ENCODE measurements at places on chromosomes 6 and 20.

DNA sequence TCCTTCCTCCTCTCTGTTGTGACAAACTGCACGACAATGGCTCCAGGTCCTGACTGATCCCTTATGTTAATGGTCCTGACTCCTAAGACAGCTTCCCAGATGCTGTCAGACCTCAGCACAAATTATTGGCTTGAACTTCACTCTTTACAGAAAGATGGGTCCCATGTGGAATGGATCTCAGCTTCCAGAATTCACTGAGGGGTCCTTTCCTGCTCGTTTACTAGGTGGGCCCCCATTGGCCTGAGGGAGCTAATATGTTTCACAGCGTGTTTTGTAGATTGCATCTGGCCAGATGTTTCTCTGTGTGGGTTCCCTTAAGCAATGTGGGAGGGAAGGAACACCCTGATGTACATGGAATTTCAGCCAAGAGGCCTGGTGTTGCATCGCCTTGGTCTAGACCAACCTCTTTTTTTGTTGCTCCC, 826.6 kb downstream of the MAFB start:
- no peak for DNase-seq

GRCh38 chr20:487655-488054, 25.3 kb upstream of the TBC1D20 start:
- DNase-seq = no peak

DNA sequence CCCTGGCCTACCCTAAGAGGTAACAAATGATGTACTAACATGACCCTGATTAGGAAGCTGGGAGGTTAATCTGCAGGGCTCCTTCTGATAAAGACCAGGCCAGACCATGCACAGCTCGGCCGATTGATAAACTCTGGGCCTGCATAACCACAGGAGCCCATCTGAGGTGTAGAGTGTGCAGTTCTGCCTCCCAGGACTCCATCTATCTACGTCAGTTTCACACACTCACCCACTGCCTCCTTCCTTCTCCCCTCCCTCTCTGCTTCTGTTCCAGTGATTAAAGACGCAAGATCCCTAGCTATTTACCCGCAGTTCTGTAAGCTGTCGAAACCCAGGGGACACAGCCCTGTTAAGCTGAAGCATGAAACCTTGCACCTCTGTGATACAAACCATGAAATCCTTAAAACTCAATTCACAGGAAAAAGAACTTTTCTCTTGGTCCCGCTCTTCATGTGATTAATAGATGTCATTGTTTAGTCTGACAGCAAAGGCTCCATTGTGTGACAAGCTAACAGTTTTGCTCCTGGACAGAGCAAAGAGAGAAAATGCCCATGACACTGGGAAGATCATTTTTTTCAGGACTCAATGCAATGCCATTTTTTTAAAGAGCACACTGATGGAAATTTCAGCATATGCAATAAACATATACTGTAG, 470.6 kb downstream of the MAFB start:
- no peak for DNase-seq

- no peak for DNase-seq
Measured at GRCh38 chr6:25553502-25553901, 98.5 kb upstream of the SCGN start.

GRCh38 chr6:157763129-157763903, 59.7 kb upstream of the SNX9 start:
- DNase-seq = no peak

- DNase-seq = no peak
Measured at GRCh38 chr20:58048096-58048702, 180.3 kb downstream of the ANKRD60 start.

GRCh38 chr6:169988769-169989550, 237.5 kb downstream of the ERMARD start:
- no peak for DNase-seq

DNA sequence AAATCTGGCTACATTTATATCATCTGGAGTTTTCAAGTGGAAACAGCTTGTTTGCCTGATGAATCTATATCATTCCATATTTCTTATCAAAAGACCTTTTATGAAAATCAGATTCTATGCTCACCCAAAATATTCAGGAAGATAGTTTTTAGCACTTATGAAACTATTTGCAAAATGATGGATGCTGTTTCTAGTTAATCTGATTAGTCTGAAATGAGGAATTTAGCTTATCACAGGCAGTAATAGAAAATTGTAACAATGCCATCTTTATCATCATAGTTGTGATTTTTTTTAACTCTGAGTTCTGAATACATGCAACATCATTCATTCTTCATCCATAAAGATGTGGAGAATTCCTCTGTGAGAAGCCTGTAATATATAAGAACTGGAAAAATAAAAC, 229.7 kb downstream of the PLCB1 start:
- DNase-seq = no peak

DNA sequence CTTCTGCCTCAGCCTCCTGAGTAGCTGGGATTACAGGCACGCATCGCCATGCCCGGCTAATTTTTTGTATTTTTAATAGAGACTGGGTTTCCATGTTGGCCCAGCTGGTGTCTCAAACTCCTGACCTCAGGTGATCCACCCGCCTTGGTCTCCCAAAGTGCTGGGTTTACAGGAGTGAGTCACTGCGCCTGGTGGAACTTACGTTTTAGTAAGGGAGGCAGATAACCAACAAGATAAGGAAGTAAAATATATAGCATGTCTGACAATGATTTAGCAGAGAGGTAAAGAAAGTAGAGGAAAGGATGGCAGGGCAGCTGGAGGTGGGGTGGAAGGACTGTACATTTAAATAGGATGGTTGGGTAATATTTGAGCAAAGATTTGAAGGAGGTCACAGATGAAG, 12.8 kb upstream of the MYMX start:
- DNase-seq = no peak

DNA sequence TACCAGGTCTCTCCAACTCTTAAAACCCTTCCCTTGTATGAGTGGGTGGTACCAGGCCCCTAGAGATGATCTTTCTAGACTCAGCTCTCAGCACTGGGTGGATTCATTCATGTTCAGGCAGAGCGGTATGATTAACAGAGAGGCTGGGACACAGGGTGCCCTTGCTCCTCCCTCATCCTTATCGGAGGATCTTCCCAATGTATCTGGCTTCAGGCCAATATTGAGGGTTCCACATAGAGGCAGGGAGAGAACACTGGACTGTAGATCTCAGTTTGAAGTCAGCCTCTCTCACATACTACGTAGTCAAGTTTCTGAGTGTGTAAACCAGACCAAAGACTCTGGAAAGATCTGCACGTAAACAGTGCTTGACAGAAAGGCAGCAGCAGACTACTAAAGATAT, 366.2 kb downstream of the DHX35 start:
- no peak for DNase-seq

DNA sequence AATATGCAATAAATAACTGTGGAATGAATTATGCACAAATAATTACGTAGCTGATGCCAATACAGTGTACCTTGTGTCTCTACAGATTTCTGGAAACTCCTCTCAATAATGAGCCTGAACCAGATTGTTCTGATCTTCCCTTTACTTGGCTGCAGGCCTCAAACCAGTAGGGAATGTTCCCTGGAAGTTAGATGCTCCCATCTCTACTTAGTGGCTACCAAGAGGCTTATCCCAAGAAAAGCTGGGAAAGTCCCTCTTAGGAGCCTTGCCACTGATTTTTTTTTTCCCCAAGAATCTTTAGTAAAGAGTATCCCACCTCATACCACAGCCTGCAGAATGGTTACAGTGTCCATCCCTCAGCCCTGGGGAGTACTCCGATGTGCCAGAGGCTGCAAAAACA, 702.1 kb downstream of the RFPL4B start:
- DNase-seq = no peak

DNA sequence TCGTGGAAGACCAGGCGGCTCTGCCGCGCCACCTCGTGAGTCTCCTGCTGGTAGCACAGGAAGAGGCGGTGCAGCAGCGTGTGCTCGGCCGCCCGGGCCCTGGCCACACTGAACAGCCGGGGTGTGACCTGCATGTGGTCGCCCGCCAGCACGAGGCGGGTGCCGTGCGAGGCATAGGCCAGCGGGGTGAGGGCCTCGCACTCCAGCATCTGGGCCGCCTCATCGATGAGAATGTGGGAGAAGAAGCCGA, 7.0 kb downstream of the HELZ2 start:
- DNase-seq = no peak

GRCh38 chr20:47887477-47888080, 102.3 kb upstream of the SULF2 start:
- no peak for DNase-seq

DNA sequence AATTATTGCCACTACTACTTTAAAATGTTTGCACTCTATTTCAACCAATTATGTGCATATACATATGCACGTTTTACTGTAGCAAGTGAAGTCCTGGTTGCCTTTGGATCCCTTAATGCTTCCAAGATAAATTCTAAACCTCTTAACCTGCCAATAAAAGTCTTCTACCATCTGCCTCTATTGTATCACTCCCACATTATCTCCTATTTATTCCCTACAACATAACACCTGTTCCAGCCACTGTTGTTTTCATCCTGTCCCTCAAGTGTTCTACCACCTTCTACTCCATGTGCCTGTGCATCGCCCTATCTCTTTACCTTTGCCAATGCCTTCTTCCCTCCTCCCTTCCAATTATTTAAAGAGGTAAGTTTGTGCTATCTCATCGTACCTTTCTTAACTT, 499.0 kb upstream of the RNF217 start:
- DNase-seq = no peak

- DNase-seq = no peak
Measured at GRCh38 chr6:31900917-31901414, 920 bp downstream of the ZBTB12 start.

GRCh38 chr6:146915671-146916127, 288.5 kb upstream of the STXBP5 start:
- DNase-seq = no peak

GRCh38 chr6:29762781-29763214, 39.6 kb downstream of the HLA-F start:
- no peak for DNase-seq

Measured in stimulated activated CD4-positive, alpha-beta T cell treated with anti-CD3 and anti-CD28 coated beads, Interleukin-1b, Interleukin-23, amount 100 ng/mL, for 24 hours (primary cell).